ENCODE measurements at places on chromosomes 6 and 20.

GRCh38 chr6:127458817-127459216 is 372 bp downstream of the KIAA0408 start:
- DNase-seq = peak; percentile 76

DNA sequence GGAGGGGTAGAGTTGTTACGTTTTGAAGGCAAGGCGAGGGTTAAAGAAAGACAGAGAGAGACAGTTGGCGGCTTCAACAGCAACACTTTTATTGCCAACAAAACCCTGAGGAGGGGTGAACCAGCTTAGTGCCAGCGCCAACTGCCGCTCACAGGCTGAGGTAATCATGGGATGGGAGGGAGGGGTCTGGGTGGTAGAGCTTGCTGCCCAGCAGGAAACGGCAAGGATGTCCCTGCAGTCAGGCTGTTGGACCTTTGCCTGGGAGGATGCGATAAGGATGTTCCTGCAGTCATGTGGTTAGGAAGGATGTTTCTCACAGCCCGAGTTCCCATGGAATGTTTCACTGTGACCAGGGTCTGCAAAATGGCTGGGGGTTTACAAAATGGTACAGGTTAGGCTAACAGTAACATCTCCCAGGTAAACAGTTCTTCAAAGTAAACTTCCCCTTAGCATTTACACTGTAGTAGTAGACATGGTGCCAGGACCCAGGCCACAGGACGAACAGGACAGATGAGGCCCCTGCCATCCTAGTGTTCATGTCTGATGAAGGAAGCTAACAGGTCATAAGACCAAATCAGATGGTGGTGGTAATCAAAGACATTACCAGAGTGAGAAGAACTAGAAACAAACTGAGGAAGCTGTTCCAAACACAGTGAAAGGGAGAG is 647.3 kb upstream of the DEFB115 start:
- no peak for DNase-seq

GRCh38 chr6:92169506-92169905 is 1249.9 kb downstream of the EPHA7 start:
- DNase-seq = no peak

DNA sequence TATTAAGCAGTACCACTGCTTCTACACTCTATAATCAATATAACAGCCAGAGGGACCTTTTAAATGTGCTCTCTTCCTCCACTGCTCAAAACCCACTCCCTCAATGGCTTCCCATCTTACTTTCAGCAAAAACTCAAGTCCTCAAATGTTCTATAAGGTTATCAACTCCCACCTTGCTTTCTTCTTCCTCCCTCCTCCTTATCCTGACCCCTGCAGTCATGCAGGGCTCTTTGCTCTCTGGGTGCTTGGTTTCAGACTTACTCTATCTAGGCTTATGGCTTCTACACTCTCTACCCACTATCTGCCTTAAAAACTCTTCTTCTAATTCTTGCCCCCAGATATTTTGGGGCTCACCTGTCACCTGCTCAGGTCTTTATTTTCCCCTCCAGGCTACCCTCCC is 5.3 kb downstream of the ARHGAP18 start:
- no peak for DNase-seq

DNA sequence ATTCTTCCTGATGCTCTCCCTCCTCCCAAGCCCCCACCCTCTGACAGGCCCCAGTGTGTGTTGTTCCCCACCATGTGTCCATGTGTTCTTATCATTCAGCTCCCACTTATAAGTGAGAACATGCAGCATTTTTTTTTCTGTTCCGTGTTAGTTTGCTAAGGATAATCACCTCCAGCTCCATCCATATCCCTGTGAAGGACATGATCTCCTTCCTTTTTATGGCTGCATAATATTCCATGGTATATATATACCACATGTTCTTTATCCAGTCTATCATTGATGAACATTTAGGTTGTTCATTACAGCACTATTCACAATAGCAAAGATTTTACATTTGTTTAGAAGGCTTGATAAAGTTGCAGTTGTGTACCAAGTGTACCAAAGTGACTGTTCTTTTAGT is 57.9 kb downstream of the KCNS1 start:
- no peak for DNase-seq

GRCh38 chr6:259901-260508 is 32.3 kb upstream of the DUSP22 start:
- no peak for DNase-seq

DNA sequence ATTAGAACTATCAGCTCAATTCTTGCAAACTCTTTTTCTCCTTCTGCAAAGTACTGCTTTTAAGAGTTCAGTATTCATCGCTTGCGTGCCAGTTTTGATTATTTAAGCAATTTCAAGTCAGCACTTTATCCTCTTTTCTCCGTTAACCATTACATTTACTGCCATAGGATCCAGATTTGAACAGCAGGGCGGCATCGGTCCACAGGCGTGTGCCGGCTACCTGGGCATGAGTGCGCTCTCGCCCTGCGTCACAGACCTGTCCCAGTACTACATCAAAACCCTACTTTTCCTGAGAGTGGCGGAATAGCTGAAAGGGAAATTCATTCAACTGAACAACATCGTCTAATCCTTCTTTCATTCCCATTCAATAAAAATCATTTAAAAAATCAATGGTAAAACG is 53.4 kb downstream of the MYLK4 start:
- no peak for DNase-seq

Data from ascending aorta (tissue), 2 donors.